ENCODE measurements at places on chromosomes 11 and 22.

DNA sequence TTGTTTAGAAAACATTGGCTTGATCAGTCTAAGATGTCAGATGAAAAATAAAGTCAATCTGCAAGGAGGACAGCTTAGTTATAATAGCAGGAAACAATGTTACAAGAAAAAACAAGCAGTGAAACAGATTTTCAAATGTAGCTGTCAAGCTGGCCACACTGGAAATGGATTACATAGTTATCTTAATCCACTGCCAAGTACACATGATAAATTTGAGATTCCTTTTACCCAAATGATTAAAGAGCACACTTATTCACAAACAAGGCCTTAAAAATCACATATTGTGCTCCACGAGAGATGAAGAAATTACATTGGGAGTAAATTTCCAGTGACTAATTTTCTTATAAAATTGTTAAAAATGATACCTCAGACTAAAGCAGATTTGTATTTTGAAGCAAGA, 17.5 kb upstream of the ESAM start:
- H3K4me1 ChIP-seq, result peaks cover 30% of the 10 kb centered on the region
- no peak overlapping the region for H3K4me3 ChIP-seq
- H3K36me3 ChIP-seq, result peaks cover 18% of the 10 kb centered on the region

DNA sequence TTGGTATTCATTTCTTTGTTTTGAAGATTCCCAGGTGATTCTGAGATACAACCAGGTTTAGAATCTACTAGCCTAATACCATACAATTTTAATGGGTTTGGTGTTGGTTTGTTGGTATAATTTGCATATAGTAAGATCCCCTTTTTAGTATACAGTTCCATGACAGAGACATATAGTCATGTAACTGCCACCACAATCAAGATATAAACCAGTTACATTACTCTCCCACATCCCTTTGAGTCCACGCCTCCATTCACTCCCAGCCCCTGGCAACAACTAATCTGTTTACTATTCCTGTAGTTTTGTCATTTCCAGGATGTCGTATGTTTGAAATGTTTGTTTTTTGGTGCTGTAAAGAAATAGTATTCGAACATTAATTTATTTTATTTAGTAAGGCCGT, 4.3 kb downstream of the ASRGL1 start:
- no peaks in the 10 kb centered on the region for H3K36me3 ChIP-seq
- H3K4me1 ChIP-seq, result peaks cover 16% of the 10 kb centered on the region
- no peak for DNase-seq
- no peaks in the 10 kb centered on the region for H3K27me3 ChIP-seq

GRCh38 chr22:37239336-37240239, 4.5 kb downstream of the RAC2 start:
- peaks cover 68% of the 10 kb centered on the region for H3K4me1 ChIP-seq
- no peaks in the 10 kb centered on the region for H3K27me3 ChIP-seq
- peaks cover 83% of the 10 kb centered on the region for H3K36me3 ChIP-seq
- H3K27ac ChIP-seq, result peak overlapping the region; percentile 95

DNA sequence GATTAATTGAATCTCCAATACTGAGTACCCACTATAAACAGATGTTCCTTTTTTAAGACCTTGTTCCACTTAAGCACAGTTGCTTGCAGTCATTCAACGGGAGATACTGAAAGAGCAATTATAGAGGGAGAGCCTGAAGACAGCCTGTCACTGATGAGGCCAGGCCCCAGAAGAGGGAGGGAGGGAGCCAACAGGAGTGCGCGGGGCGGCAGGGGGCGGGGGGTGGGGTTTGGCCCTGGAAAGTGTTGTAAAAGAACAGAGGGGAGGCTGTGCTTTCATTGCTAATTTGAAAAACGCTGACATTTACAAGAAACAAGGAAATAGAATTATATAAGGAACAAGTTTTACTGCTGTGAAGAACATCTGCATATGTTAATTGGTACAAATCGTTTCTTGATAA, 53.1 kb downstream of the MAP6 start:
- no peak for DNase-seq
- no peaks in the 10 kb centered on the region for H3K36me3 ChIP-seq
- H3K27me3 ChIP-seq, result no peaks in the 10 kb centered on the region
- no peaks in the 10 kb centered on the region for H3K4me1 ChIP-seq
- no peak overlapping the region for H3K27ac ChIP-seq

GRCh38 chr22:33049119-33049729, 9.0 kb downstream of the SYN3 start:
- peak; percentile 45 for DNase-seq
- H3K4me3 ChIP-seq, result no peak overlapping the region
- no peak overlapping the region for H3K27ac ChIP-seq
- H3K4me1 ChIP-seq, result no peaks in the 10 kb centered on the region

DNA sequence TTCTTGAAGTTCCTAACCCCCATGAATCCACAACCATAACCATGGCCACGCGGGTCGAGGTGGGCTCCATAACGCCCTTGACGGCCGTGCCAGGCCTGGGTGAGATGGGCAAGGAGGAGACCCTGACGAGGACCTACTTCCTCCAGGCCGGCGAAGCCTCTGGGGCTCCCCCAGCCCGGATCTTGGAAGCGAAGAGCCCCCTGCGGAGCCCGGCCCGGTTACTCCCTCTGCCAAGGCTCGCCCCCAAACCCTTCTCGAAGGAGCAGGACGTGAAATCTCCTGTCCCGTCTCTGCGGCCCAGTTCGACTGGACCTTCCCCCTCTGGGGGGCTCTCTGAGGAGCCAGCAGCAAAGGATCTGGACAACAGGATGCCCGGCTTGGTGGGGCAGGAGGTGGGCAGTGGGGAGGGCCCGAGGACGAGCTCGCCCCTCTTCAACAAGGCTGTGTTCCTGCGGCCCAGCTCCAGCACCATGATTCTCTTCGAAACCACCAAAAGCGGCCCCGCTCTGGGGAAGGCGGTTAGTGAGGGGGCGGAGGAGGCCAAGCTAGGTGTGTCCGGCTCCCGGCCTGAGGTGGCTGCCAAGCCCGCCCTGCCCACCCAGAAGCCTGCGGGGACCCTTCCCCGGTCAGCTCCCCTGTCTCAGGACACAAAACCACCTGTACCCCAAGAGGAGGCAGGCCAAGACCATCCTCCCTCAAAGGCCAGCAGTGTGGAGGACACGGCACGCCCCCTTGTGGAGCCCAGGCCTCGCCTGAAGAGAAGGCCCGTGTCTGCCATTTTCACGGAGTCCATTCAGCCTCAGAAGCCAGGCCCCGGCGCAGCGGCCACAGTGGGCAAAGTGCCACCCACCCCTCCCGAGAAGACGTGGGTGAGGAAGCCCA, 75.7 kb downstream of the KIAA1671 start:
- H3K4me3 ChIP-seq, result no peak overlapping the region
- H3K4me1 ChIP-seq, result peaks cover 3% of the 10 kb centered on the region
- no peaks in the 10 kb centered on the region for H3K36me3 ChIP-seq
- no peak overlapping the region for H3K27ac ChIP-seq
- no peaks in the 10 kb centered on the region for H3K27me3 ChIP-seq

- no peaks in the 10 kb centered on the region for H3K36me3 ChIP-seq
- H3K27me3 ChIP-seq, result peaks cover 47% of the 10 kb centered on the region
- H3K27ac ChIP-seq, result no peak overlapping the region
Measured at GRCh38 chr11:3340025-3340424, 38.9 kb downstream of the ZNF195 start.

DNA sequence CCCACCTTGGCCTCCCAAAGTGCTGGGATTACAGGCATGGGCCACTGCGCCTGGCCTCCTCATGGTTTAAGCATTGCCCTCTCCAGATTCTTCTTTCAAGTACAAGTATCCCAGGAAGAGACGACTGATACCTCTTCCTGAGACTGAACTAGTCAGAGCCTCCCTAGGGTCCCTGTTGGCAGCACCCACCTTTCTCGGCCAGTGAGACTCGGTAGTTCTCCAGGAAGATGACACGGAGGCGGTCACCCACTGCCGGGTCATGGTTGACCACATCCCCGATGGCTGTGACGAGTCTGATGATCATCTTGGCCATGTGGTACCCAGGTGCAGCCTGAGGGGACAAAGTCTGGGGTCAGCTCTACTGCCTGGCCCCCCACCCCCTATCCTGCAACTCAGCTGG, 7.2 kb upstream of the RASGRP2 start:
- no peak for DNase-seq
- H3K27ac ChIP-seq, result no peak overlapping the region
- peaks cover 4% of the 10 kb centered on the region for H3K4me1 ChIP-seq
- no peaks in the 10 kb centered on the region for H3K27me3 ChIP-seq
- peaks cover 7% of the 10 kb centered on the region for H3K36me3 ChIP-seq
- H3K4me3 ChIP-seq, result no peak overlapping the region

- no peaks in the 10 kb centered on the region for H3K36me3 ChIP-seq
- H3K4me1 ChIP-seq, result no peaks in the 10 kb centered on the region
- no peak overlapping the region for H3K4me3 ChIP-seq
- no peak for DNase-seq
- no peaks in the 10 kb centered on the region for H3K27me3 ChIP-seq
- H3K27ac ChIP-seq, result no peak overlapping the region
Measured at GRCh38 chr11:24163841-24164240, 333.0 kb upstream of the LUZP2 start.

DNA sequence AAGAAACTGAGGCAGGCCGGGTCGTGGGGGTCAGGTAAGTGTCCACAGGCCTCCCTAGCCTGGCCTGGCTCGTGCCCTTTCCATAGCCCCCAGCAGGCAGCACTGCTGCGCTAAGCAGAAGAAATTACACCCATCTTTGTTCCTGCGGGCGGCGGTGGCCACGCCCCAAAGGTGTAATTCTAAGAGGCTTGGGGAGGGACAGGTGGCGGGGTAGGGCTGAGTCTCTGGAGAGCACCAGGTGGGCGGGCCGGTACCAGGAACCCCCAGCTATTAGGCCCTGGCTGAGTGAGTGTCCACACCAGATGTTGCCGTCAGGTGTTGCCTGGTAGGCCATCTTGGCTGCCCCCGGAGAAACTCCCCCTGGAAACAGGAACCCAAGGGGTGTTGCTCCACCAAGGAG, 12.3 kb upstream of the ARAP1 start:
- H3K4me1 ChIP-seq, result peaks cover 18% of the 10 kb centered on the region
- no peaks in the 10 kb centered on the region for H3K36me3 ChIP-seq
- H3K4me3 ChIP-seq, result no peak overlapping the region

- no peaks in the 10 kb centered on the region for H3K4me1 ChIP-seq
- no peak overlapping the region for H3K27ac ChIP-seq
Measured at GRCh38 chr11:92227959-92228935, 3.6 kb downstream of the FAT3 start.

DNA sequence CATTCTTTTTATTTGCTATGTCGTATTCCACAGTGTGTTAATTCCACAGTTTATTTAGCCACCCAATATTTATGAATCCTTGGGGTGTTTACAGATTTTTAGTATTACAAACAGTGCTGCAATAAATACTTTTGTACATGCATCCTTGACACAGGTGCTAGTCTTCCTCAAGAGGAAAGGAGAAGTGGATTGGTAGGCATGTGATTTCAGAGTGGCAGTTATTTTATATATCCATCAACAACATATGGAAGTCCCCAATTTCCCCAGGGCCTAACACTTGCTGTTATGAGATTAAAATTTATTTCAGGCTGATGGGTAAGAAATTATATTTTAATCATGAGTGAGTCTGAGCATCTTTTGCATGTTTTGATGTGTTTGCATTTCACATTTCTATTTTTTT, 17.9 kb downstream of the TRIM44 start:
- H3K4me3 ChIP-seq, result no peak overlapping the region
- H3K27me3 ChIP-seq, result no peaks in the 10 kb centered on the region
- DNase-seq, result no peak
- H3K36me3 ChIP-seq, result peaks cover 26% of the 10 kb centered on the region
- no peak overlapping the region for H3K27ac ChIP-seq

GRCh38 chr22:38034884-38035529, 22.2 kb upstream of the PICK1 start:
- H3K27ac ChIP-seq, result no peak overlapping the region
- H3K4me3 ChIP-seq, result no peak overlapping the region
- H3K36me3 ChIP-seq, result peaks cover 2% of the 10 kb centered on the region
- H3K4me1 ChIP-seq, result no peaks in the 10 kb centered on the region
- DNase-seq, result no peak

- no peak for DNase-seq
- H3K36me3 ChIP-seq, result peaks cover 85% of the 10 kb centered on the region
- H3K4me3 ChIP-seq, result no peak overlapping the region
Measured at GRCh38 chr11:61114913-61115312, 12.6 kb downstream of the CD5 start.

- no peak overlapping the region for H3K27ac ChIP-seq
- no peaks in the 10 kb centered on the region for H3K36me3 ChIP-seq
- peaks cover 27% of the 10 kb centered on the region for H3K27me3 ChIP-seq
- no peak overlapping the region for H3K4me3 ChIP-seq
Measured at GRCh38 chr22:34866081-34866480, 199.9 kb upstream of the ISX start.

DNA sequence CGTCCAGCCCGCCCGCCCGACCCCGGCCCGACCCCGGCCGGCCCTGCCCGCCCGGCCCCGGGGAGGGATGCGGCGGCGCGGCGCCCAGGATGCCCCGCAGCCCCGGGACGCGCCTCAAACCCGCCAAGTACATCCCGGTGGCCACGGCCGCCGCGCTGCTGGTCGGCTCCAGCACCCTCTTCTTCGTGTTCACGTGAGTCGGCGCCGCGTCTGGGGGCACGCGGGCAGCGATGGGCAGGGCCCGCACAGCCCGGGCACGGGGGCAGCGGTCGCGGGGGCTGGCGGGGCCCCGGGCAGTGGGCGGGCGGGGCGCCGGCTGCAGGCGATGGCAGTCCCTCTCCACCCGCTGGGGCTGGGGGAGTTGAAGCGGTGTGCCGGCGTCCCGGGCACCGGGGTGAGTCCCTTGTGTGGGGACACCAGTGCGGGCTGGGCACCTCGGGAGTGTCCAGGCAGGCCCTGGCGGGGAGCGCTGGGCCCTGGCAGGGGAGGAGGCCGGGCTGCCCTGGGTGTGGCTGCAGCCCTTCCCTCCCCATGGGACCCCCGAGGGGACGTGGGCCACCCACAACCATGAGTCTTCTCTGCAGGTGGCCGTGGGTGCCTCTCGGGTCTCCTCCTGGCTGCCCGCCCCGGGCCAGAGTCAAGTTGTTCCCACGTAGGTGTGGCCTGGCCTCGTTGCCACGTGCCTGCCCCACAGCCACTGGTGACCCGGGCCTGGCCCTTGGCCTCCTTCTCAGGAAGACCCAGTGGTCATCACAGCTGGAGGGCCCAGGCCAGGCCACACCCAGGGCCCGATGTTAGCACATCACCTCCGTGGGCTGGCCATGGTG, 468 bp downstream of the ZDHHC8 start:
- peaks cover 42% of the 10 kb centered on the region for H3K4me1 ChIP-seq
- H3K27ac ChIP-seq, result no peak overlapping the region
- DNase-seq, result peak; percentile 23
- H3K36me3 ChIP-seq, result peaks cover 4% of the 10 kb centered on the region

Measured in activated naive CD8-positive, alpha-beta T cell treated with anti-CD3 and anti-CD28 coated beads for 36 hours (primary cell).